ENCODE measurements at places on chromosomes 2 and 18.

DNA sequence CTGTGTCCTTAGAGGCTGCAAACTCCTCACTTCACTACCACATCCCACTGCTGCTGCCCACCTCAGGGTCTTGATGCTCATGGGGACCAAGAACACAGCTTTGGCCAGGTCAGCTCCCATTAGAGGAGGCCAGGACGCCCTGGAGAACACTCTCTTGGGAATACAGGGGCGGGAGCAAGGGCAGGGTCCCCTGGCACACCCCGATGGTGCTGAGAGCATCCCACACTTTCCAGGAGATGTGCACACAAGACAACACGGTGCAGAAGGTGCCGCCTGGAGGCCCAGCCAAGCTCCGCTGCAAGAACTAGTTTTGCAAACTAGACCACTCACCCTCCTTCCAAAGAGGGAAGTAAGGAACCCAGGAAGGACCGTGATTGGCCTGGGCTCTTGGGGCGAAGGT lies 304.4 kb upstream of the SALL3 start:
- no peak for DNase-seq

DNA sequence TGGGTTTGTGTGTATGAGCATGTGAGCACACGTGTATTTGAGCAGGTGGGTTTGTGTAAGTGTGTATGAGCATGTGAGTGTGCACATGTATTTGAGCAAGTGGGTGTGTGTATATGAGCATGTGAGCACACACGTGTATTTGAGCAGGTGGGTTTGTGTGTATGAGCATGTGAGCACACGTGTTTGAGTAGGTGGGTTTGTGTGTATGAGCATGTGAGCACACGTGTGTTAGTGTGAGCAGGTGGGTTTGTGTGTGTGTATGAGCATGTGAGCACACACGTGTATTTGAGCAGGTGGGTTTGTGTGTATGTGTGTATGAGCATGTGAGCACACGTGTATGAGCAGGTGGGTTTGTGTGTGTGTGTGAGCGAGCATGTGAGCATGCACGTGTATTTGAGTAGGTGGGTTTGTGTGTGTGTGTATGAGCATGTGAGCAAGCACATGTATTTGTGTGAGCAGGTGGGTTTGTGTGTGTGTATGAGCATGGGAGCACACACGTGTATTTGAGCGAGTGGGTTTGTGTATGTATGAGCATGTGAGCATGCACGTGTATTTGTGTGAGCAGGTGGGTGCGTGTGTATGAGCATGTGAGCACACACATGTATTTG lies 169.7 kb downstream of the TWIST2 start:
- no peak for DNase-seq

DNA sequence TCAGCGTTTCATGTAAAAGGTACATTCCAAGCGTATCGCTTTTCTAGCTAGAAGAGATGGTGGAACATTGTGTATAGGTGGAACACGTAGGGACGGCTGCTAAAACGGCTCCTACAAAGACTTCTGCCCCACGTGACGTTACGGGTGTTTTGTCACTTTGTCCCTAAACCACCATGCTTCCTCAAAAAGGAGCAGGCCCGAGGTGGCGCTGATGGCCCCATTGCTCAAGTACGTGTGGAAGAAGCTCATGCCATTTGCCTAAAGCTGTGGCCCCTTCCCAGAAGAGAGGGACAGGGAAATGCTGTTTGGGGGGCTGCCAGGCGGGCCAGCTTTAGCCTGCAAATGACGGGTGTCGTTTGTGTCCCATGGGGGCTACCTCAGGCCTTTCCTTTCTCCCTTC lies 72.7 kb downstream of the TMEM247 start:
- DNase-seq = no peak

GRCh38 chr2:203155406-203155805 lies 83.4 kb upstream of the CYP20A1 start:
- DNase-seq = no peak

GRCh38 chr2:50065835-50066234 lies 911.5 kb upstream of the FSHR start:
- DNase-seq = no peak

- DNase-seq = no peak
Observed at GRCh38 chr2:134558208-134558830, 160.5 kb downstream of the TMEM163 start.

DNA sequence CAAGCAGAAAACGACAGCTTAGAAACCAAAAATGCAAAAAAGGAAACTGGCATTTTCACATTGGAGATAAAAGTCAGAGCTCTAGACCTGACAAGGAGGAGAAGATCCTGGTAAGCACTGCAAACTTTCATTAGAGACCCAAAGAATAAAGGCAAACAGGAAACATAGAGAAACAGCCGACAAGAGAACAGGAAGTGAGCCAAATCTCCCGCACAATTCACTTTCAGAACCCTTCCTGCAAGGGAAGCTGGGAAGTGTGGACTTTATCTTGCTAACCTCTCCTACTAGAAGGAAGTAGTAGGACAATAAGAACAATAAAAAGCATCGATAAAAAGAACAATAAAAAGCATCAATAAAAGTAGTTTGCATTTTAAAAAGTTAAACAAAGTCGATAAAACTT lies 417.8 kb upstream of the SPHKAP start:
- DNase-seq = no peak

DNA sequence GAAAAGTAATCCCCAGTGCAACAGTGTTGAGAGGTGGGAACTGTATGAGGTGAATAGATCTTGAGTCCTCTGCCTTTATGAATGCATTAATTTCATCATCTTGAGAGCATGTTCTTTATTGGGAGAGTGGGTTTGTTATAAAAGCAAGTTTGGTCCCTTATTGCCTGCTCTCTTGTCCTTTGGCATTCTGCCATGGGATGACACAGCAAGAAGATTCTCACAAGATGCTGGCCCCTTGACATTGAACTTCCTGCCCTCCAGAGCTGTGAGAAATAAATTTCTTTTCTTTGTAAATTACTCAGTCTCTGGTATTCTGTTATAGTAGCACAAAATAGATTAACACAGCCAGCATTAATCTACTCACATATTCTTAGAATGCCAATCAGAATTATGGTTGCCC lies 108.6 kb downstream of the EHBP1 start:
- DNase-seq = no peak

DNA sequence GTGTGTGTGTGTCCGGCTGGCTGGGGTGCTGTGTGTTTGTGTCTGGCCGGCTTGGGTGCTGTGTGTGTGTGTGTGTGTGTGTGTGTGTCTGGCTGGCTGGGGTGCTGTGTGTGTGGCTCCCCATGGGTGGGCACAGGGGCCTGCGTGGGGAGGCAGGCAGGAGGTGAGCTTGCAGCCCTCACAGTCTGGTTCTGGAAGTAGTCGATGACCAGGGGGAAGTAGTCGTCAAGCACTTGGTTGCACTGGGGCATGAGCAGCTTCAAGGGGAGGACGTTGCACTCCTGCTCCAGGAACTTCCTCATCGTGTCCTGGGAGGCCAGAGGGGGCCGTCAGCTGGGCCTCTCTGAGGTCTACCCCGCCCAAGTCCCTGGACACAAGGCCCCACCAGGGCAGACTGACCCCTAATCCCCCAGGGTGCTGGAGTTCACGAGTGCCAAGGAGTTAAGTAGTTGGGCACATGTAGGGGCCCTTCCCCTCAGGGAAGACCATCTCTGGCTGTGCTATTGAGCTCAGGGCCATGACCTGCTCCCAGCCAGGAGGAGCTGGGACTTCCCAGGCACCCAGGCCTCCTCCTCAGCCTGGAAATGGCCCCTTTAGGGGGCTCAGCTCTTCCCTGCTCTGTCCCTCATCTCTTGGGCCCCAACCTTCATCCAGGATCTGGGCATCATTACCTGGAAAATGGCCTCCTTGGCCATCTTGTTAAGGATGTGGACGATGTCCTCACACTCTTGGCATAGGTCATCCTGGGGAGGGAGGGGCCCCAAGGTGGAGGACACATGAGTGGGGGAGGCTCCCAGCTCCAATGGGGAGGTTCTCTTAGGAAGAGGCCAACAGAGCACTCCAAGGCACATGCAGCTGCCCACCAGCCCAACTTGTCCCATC lies 1.3 kb downstream of the SFTPB start:
- DNase-seq = no peak

DNA sequence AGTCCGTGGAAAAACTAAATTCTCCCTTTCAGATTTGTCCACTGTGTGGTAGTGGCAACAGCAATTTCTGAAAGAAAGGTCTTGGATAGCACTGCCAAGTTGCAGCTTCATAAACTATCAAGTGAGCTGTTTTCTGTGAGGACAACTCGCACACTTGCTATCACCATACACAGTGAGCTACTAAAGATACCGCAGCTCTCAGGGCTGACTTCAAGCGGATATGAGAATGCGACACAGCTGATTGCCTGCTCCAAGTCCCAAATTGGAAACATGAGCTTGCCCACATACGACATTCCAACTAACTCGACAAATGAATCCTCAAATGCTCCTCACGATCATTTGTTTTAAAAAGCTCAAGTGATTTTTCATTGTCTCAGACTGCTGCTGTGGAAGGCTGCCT lies 46.2 kb downstream of the E2F6 start:
- DNase-seq = no peak

- DNase-seq = no peak
Observed at GRCh38 chr2:72325592-72326422, 178.1 kb upstream of the CYP26B1 start.

GRCh38 chr2:201966691-201967438 lies 66.8 kb upstream of the FZD7 start:
- DNase-seq = no peak

DNA sequence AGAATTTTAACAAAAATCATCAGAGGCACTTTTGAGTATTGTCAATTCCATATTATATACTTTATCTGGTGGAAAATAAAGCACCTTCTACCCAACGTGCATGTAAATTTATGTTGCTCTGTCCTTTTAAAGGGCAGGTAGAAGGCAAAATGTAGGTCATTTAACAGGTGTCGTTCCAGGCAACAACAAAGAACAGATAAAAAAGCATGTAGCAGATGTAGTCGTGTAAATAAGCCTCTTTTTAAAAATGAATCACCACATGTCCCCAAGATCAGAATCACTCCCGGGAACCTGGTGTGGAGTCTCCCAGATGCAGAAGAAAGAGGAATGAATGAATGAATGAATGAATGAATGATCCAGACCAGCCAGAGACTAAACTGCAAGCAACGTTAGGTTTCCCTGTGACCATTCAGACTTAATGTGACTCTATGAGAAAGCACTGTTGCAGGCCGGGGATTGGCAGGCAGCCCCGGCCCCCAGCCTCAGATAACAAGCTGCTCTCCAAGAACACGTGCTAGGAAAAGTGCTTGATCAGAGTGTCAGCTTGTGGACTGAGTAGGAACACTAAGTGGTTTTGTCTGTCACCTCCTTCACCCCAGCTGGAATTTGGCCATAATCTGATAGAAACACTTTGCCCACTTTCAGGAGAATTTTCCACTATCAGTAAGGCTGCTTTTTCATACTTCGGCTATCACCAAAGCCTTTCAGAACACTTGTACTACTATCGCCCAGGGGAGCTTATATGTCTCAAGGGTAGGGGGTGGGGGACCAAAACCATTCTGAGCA lies 100.6 kb downstream of the CDK15 start:
- no peak for DNase-seq

DNA sequence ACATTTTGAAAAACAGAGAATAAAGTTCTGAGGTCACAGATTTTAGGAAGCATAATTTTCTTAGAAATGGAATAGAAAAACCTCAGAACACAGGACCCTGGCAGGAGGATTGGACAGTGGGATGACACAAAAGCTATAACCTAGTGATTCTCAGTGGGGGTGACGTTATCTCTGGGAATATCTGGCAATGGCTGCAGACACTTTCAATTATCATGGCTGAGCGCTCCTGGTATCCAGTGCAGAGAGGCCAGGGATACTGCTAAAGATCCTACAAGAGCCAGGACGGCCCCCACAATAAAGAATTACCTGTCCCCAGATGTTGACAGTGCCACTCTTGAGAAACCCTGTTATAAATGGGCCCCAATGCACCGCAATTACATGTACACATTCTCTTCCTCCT lies 117.2 kb upstream of the SPRED2 start:
- no peak for DNase-seq

- no peak for DNase-seq
Observed at GRCh38 chr18:13457327-13457726, 238.8 kb downstream of the LDLRAD4 start.

DNA sequence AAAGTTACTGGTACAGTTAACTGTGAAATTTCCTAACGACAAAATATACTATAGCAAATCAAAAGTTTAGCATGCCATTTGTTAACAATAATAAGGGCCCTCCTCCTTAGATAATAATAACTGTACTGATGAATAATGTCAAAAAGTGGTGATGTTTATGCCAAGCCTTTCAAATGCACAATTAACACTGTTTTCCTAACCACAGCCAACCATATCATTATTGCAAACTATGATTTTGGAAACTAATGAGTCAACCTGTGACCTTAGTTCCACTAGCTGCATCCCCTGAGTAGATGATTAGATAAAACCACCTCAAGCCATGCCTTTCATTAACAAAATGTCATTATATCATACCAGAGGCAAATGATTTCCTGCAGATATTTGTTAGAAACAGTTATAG lies 25.1 kb upstream of the GPR75 start:
- no peak for DNase-seq

- no peak for DNase-seq
Observed at GRCh38 chr18:68467957-68468356, 247.0 kb downstream of the TMX3 start.

GRCh38 chr2:235538144-235538639 lies 44.3 kb downstream of the AGAP1 start:
- no peak for DNase-seq

DNA sequence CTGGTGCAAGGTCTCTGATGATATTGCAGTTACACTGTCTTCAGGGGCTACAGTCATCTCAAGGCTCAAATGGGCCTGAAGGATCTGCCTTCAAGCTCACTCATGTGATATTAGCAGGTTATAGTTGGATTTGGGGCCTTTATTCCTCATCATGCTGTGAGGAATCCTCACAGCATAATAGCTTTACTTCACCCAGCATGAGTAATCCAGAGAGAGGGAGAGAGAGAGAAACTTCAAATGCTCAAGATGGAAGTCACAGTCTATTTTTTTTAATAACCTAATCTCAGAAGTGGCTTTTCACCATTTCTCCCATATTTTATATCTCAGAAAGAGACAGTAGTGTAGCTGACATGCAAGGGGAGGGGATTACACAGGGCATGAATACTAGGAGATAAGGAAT lies 658.7 kb downstream of the EPHA4 start:
- no peak for DNase-seq

DNA sequence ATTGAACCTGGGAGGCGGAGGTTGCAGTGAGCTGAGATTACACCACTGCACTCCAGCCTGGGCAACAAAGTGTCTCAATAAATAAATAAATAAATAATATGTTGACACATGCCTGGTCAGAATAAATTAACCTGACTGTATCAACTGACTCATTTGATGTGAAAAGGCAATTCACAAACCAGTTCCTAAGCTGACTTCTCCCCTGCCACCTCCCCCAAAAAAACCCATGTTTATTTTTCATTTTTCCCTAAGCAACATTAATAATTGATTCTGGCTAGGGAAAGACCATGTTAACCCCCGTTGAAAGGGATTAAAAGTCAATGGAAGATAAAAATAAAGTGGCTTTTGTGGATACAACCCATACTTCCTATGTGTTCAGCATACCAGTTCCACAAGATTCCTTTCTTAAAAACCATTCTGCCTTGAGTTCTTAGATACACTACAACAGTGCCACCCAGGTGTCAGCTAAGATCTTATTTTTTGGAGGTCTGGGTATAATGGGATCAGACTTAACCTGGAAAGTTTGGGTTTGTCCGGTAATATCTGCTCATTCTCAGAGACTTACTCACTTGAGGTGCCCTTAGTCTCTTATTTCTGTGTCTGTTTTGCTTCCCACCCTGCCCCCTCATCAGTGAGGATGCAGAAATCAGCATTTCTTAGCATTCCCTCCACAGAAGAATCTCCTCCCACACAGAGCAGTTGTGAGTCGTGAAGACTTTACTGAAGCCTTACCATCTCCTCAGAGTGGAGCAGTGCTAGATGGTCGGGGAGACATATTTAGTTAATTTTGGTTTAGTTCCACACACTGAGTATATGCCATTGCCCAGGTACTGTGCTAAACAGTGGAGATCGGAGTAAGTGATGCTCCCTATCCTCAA lies 10.1 kb upstream of the MCFD2 start:
- DNase-seq = no peak
